ENCODE measurements at places on chromosomes 5 and 9.

DNA sequence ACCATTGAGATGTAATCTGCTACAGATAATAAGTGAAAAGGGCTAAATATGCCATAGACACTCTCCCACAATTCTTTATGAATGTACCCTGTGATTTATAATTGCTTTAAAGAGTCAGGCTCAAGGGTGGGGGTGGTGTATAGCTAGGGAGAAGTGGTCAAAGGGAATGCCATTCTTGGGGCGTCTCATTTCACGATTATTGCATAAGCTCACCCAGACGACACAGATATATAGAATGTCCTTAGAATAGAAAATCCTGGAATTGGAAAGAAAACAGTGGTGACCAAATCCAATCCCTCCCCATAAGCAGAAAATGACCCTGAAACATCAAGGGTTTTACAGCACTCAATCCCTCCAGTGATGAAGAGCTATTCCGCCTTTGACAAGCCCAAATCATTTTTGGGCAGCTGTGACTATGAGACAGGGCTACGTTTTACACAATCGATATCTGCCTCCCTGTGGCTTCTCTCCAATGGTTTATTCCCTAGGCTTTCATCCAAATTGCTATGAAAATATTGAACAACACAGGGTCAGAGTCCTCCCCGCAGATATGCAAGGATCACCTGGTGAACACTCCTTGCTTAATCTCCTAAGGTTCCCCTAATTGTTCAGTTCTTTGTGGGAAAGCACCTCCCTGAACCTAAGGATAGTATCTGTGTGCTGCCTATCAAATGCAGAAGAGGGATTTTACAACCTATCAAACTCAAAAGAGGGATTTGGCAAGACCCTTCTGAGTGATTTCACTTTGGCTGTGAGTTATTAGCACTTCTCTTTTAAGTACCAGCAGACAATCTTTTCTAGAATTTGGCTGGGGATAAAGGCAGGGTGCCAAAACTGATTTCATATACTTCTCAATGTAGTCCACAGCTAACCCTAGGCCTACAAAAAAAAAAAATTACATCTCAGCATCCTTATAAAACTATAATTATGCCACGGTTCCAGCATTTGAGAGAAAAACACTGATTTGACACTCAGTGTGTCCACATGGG lies 144.9 kb upstream of the CDH6 start:
- DNase-seq: no peak

GRCh38 chr5:98847054-98847453 lies 73.6 kb downstream of the RGMB start:
- DNase-seq: no peak

DNA sequence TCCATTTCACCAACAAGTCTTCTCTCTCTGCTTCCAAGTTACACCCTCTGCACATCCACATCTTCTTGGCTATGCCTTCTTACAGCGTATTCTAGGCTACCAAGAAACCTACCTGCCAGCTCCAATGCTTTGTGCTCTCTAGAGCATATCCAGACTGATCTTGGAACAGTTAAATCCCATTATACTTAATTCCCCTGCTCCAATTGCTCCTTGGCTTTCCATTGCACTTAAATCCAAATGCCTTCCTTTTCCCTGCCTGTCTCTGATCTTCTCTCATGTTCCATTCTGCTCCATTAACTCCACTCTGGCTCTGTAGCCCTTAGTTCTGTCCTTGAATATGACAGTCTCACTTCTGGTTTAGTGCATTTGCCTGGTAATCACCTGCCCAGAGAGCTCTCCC lies 322.4 kb downstream of the LRRC70 start:
- no peak for DNase-seq

DNA sequence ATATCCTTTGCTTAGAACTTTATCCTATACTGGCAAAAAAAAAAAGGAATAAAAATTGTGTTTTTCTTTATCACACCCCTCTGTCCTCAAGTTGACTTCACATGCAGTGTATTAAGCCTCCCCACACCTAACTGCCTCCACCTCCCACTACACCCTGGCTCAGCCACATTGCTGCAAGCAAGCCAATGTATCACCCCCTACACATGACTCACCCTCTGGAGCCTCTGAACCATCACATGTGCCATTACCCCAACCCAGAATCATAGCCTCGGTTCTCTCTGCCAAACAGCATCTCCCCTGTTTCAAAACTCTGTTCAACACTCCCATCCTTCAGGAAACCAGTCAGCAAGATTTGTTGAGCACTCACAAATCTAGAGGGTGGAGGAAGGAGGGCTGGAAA lies 209.0 kb downstream of the CWC27 start:
- DNase-seq: no peak

DNA sequence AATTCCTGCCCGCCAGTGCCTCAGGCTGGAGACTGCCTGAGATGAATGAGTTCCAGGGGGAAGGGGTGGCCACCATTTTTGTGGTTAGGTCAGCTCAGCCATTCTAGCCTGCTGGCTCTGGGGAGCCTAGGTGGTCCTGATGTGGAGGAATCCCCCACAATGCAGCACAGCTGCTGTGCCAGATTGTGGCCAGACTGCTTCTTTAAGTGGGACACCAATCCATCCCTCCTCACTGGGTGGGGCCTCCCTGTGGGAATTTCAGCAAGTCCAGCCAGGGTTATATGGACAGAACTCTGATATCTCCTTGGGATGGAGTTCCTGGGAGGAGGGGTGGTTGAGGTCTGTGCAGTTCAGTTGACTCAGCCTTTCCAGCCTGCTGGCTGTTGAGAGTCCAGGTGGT lies 51.2 kb upstream of the DAP start:
- no peak for DNase-seq

GRCh38 chr5:15655683-15656082 lies 155.7 kb downstream of the FBXL7 start:
- DNase-seq: no peak

DNA sequence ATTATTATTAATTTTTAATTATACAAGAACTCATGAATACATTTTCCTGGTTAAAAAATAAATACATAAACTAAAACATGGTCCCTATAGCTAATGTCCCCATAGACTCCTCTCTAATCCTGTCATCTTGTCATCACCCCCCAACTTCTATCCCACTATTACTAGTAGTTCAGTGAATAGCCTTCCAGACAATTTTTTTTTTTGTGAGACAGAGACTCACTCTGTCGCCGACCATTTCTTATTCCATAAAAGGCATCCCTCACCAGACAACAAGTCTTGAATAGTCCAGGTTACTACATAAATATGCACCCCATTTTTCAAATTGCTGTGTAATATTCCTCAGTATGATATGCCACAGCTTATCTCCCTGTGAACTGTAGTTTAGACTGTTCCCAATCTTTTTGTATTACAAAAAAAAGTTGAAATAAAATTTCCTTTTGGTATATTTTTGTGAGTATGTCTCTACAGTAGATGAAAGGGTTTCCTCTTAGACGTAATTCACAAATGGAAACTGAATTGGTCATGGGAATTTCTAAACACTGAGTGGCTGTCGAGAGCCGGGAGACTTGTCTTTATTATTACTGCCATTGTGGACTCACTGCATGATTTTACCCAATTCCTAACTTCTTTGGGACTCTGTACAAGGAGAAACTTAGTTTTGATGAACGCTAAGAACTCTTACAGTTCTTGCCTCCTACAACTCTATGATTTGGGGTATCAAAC lies 6.4 kb upstream of the ABLIM3 start:
- DNase-seq: no peak

DNA sequence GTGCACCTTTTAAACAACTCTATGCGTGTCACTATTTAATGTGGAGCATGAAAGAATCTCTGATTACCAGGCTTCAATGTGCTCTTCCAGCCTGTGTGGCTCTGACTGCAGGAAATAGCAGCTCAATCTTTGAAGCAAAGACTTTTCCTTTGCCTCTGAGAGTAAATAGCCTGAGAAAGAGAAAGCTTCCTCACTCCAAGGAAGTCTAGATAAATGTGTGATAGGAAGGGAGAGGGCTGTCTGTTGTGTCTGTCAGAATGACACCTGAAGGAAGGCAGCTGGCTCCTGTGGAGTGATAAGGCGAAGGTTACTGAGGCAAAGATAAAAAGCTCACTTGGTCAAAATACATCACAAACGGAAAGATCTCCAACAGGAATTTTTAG lies 205.3 kb upstream of the HAPLN1 start:
- DNase-seq: no peak

DNA sequence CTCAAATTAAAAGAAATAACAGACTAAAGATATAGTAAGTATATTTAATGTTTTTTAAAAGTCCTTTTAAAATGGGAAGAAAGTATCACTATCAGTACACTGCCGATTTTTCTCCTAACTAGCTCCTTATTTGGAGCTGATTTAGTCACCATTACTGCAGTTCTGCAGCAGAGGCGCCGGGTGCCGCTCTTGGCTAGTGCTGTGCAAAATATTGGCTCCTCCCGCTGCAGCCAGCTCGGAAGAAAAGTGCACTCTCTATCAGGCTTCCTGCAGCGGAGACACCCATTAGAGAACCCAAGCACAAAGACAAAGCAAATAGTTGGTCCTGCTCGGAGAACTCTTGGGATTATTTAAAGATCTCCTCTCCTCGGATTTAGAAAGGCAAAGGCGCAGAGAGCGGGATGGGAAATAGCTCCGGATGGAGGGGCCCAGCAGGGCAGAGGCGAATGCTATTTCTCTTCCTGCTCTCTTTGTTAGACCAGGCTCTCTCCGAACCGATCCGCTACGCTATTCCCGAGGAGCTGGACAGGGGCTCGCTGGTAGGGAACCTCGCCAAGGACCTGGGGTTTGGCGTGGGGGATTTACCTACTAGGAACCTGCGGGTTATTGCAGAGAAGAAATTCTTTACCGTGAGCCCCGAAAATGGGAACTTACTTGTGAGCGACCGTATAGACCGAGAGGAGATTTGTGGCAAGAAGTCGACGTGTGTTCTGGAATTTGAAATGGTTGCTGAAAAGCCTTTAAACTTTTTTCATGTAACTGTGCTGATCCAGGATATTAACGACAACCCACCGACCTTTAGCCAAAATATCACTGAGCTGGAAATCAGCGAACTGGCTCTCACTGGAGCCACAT lies at the start of gene PCDHGB3:
Gene PCDHGB3, plus strand, starts transcription at position 249 of the 855 bp plus-strand sequence. Its CDS starts 153 bp downstream, at position 402.
- DNase-seq: no peak

DNA sequence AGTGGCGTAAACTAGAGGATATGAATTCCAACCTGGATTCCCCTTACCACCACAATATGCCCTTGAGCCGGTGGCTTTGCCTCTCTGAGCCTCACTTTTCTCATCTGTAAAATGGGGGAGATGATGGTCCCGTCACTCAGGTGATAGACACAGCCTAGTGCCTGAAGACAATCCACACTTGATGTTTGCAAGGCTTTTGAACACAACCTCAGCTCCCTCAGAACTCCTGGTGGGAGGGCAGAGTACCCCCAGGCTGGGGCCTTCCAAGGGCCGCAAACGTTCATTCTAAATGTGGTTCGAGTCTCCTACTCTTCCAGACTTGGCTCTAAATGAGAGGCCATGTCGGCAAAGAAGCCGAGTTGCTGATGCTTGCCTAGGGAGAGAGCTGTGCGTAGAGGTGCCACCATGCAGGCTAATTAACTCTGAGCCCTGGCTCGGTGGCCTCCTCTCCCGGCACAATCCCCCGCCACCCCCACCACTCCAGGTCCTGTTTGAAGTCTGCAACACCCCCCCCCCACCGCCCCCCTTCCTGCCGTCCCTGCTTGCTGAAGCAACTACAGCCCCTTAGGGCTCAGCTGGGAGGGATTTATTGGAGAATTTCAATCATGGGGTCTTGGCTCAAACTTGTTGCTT lies 97.7 kb upstream of the LMX1B start:
- DNase-seq: no peak

- no peak for DNase-seq
Observed at GRCh38 chr9:113989017-113989713, 88.9 kb downstream of the AMBP start.

DNA sequence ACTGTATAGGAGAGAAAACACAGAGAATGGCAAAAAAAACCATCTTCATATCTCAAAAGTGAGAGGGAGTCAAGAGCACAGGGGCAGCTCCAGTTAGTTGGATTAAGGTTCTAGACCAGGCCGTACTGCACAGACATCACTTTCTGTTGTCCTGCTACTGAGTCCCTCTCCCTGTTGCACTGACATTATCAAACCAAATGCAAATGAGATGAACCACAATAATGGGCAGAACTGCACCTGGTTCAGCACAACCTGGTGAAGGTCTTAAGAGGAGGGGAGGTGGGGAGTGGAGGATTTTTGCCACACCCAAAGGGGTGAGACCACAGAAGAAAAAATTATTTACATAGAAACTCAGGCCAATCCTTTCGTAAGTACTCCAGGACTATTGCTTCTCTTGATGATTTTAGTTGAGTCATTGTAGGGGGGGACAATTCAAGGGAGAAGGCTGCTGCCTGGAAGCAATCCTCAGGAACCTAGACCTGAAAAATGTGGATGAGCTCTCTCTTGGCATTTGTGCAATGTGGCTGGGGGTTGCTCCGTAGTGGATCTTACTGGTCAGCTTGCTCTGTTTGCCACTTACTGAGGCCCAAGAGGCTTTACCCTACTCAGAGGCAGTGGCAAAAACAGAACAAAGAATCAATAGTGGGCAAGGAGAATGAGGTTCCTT lies 94.5 kb upstream of the PPP1R2B start:
- no peak for DNase-seq

DNA sequence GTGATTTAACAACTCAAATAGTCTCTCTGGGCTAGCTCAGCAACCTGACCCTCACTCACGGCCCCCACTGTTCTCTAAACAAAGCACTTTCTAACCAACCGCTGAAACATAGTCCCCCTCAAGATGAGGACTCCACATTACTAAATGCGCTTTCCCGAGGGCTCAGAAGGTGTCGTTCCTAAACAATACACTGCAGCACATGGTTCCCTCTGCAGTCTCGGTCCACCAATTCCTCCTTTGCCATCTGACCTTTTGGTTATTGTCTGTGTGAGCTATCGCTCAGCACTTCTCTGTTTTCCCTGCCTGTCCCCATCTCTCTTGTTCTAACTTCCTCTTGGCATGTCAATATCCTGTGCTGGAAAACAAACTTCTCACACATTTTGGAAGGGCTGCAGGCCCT lies 7.2 kb downstream of the EPB41L4A start:
- DNase-seq: no peak

GRCh38 chr5:141508440-141508797 lies 19.5 kb downstream of the PCDHGC5 start:
- no peak for DNase-seq

GRCh38 chr5:130452744-130453143 lies 548.5 kb downstream of the CHSY3 start:
- DNase-seq: no peak

DNA sequence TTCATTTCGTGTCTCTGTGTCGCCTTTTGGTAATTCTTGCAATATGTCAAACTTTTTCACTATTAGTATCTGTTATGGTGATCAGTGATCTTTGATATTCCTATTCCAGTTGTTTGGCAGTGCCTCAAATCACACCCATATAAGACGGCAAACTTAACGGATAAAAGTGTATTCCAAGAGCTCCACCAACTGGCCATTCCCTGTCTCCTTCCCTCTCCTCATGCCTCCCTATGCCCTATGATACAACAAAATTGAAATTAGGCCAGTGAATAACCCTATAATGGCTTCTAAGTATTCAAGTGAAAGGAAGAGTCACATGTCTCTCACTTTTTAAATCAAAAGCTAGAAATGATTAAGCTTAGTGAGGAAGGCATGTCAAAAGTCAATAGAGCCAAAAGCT lies 74.8 kb downstream of the CDK5RAP2 start:
- DNase-seq: no peak

Measured in DMS79 treated with DMSO at 0.1 percent for 48 hours (cell line).